ENCODE measurements at places on chromosomes 4 and X.

- no peak for DNase-seq
These were observed 29.8 kb upstream of the ZFP42 start for GRCh38 chr4:187965726-187966125.

- no peak for DNase-seq
These were observed 23.9 kb upstream of the PRDM8 start for GRCh38 chr4:80173401-80173800.

GRCh38 chrX:134658760-134659023 lies 421 bp upstream of the PLAC1 start:
- DNase-seq: no peak

GRCh38 chr4:124060261-124060918 lies 652.1 kb downstream of the ANKRD50 start:
- no peak for DNase-seq

GRCh38 chr4:48242511-48243195 lies 27.0 kb downstream of the TEC start:
- no peak for DNase-seq

DNA sequence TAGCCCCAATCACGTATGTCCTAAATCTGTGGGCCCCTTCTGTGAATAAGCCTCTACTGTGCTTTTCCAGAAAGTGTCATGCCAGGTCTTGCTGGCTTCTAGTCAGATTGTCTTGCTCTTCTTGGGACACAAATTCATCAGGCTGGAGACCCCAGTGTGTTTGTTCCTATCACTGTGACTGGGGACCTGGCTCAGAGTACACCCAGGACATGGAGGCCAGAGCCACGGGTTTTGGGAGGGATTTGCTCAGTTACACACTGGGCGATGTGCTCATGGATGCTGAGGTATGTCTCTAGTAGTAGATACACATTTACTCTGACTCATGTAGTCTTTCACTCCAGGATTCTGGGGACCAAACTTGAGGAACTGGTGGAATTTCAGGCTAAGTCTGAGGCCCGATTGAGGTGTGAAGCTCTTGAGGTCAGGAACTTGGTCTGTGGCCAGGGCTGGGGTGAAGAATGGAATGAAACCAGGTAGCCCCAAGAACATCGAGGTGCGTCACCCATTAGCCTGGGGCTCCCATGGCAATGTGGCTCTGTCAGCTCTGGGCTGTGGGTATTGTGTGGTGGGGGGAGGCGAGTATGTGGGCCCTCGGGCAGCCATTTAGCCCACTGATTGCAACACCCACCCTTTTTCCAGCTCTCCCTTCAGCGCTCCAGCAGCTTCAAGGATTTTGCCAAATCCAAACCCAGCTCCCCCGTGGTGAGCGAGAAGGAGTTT lies 7.7 kb downstream of the SASH3 start:
- no peak for DNase-seq

DNA sequence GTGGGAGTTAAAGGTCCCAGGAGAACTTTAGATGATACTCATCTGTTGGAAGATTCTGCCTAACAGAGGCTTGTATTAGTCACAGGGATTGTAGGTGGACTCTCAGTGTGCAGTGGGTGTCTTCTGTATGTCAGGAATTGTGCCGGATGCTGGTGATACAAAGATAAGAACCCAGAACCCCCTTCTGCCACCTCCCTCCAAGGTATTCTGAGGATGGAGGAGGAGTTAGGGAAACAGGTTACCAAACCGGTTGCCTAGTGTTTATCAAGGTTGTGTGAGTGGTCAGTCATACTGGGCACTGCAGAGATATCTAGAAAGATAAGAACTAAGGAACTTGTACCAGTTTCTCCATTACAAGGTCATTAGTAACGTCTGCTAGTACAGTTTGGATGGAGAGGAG lies 61.6 kb downstream of the PTTG2 start:
- no peak for DNase-seq

DNA sequence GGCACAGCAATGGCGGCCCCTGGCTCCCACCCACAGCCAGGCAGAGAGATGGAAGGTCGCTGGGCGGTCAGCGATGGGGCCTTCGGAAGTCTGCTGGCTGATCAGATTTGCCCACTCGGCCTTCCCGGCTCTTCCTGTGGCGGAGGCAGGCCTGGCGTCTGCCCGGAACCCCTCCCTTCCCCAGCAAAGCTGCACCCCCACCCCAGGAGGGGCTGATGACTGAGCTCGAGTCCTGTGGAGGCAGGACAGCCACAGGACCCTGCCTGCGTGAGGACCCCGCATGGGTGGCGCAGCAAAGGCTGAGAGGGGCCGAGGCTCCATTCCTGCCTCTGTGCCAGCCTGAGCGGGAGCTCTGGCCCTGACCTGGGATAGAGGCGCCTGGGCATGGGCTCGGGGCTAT lies 34.8 kb downstream of the TACC3 start:
- no peak for DNase-seq

DNA sequence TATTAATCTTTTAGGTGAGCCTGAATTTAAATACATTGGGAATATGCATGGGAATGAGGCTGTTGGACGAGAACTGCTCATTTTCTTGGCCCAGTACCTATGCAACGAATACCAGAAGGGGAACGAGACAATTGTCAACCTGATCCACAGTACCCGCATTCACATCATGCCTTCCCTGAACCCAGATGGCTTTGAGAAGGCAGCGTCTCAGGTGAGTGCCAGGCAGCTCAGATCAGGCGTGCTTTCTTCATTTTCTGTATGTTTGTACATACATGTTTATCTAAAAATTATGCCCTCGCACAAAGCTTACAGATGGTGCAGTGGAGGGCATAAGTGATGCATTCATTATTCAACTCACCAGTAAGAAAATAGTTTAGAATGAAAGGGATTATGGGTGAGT lies 85.6 kb downstream of the CPE start:
- DNase-seq: no peak

GRCh38 chr4:25835384-25835783 lies 27.4 kb downstream of the SEL1L3 start:
- DNase-seq: no peak

- no peak for DNase-seq
These were observed 111.1 kb downstream of the KLF8 start for GRCh38 chrX:56343219-56343618.

DNA sequence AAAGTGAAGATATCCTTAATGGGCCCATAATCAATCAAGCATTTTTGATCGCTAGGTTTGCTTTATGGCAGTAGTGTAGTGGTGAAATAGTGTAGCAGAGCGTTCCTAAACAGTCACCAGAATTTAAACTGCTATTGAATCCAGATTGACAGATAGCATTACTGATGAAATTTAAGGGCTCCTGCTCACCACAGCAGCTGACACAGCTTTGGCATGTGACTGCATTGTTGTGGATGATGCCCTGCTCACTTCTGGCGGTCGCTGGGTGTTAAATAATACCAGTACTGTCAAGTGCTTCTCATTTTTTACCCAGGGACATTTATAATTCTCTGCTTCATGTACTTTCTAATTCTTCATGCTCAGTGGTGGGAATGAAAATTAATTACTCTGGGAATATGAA lies 102.0 kb upstream of the ARHGAP24 start:
- no peak for DNase-seq

DNA sequence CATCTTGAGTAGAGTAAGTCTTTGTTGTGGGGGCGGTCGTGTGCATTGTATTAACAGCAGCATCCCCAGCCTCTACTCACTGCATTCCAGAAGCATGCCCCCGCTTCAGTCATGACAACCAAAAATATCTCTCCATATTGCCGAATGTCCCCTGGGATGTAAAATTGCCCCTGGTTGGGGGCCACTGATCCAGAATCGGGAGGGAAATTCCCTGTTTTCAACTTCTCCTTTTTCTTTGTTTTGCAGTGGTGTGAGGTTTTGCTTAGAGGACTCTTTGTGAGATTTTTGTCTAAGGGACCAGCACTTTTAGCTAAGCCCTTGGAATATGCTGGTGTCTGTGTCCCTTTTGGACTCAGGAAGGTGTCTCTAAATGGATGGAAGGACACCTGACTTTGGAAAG lies 3.0 kb upstream of the IL13RA1 start:
- no peak for DNase-seq

GRCh38 chr4:156568041-156568440 lies 403.6 kb downstream of the PDGFC start:
- DNase-seq: no peak
